Retinal pigment epithelial cell (primary cell): ENCODE measurements at places on chromosomes 2 and 18.

DNA sequence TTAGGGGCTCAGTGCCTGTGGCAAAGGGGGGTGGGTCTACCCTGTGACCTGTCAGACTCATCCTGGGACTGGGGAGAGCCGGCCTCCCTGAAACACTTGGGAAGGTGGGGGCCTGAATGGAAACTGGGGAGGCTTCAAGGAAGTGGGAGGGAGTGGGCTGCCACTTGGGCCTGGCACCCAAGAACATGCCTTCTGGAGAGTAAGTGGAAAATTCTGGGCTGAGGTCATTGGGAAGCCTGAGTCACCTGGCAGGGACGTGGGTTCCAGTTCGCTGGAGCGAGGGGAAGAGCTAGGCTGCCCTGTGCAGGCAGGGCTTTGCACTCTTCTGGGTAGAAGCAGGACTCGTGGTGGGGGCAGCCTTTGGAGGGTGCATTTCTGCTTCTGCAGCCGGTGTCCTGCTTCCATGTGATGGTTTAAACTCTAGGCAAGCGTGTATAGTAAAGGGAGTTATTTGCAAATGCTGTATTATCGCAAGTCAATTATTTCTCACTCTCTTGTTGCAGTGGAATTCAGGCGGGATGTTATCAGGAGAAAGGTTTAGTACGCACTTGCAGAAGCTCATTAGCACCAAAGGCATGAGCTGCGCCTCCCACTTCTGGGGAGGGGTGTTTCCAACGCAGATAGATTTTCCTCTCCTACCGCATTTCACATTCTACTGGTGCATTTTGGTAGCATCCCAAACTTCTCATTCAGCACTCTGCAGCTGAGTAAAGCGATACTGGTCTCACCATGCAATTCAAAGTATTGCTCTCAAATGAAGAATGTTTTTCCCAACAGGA lies 3.8 kb downstream of the LRRFIP1 start:
- DNase-seq: no peak

GRCh38 chr18:63154350-63155152 lies 165.0 kb downstream of the BCL2 start:
- DNase-seq: no peak

DNA sequence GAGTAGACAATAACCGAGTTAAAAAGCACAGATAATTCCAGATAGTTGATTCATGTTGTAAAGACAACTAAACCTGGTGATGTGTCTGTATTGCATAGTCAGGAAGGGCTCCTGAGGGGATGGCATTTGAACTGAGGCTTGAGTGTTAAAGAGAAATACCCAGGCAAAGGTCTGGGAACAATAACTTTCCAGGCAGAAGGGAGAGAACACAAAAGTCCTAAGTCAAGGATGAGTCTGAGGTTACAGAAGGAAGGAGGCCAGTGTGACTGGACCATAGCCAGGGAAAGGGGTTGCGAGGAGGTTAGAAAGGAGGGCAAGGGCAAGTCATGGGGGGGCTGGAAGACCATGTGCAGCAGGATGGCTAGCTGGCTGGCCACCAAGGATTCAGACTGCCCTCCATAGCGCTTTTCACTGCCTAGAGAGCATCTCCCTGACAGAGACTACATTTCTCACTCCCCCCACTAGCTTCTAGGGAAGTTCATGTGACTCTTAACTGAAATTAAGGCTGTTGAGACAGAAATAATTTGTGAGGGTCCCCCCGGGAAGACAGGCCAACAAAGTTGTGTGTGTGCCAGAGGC lies 135.5 kb upstream of the CREB1 start:
- no peak for DNase-seq

DNA sequence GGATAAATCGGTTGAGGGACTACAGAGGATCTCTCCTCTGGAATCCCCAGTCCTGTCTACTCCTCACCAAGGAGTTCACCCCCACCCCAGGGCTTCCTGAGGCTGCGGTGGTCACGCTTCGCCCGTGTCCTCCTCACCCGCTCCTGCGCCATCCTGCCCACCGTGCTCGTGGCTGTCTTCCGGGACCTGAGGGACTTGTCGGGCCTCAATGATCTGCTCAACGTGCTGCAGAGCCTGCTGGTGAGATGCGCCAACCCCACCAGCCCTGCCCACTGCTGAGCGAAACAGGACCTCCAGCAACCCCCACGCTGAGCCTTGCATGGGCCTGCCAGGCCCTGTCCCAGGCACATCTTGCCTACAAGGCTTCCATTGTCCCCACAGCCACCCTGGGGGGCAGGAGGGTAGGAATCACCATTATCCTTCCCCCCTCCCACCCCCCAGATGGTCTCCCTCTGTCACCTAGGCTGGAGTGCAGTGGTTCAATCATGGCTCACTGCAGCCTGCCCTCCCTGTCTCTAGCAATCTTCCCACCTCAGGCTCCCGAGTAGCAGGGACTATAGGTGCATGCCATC lies 6.7 kb upstream of the CTDSP1 start:
- no peak for DNase-seq
